ENCODE measurements at places on chromosomes 6 and 20. TPM values are rescaled to one million over a fixed set of nuclear protein-coding genes. Genes with fewer than 3 reads are reported as not detected.

GRCh38 chr6:5028921-5029320, 25.1 kb upstream of the RPP40 start:
- DNase-seq, result no peak

GRCh38 chr6:19841181-19841580, 4.0 kb downstream of the ID4 start:
- peak; percentile 24 for DNase-seq

- DNase-seq, result no peak
Observed at GRCh38 chr6:36333931-36334725, 2.6 kb downstream of the BNIP5 start.

- no peak for DNase-seq
Observed at GRCh38 chr20:63454731-63455567, 17.5 kb downstream of the KCNQ2 start.

DNA sequence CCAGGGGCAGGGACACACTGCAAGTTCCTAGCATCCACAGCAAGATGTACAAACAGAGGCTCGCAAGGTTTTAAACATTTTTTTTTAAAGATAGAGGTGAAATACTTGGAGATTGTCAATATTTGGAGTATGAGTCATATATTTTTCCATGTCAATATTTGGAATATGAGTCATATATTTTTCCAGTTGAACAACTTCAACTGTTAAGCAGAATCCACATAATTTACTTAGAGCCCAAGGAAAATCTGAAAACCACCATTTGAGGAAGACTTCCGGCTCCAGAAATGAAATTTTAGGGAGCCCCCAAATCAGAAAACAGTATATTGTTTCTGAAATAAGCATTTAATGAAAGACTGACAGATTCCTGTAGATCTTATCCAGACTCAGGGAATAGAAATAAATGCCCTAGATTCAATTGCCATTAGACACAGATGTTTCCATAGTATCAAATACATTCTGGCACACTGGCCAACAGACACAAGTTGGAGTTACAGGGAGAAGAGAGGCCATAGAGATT, 51.6 kb upstream of the FAM184A start:
- DNase-seq, result no peak

GRCh38 chr6:30264743-30265142, 51.5 kb upstream of the TRIM26 start:
- no peak for DNase-seq

GRCh38 chr6:159067334-159067733, 22.5 kb upstream of the TAGAP start:
- no peak for DNase-seq

DNA sequence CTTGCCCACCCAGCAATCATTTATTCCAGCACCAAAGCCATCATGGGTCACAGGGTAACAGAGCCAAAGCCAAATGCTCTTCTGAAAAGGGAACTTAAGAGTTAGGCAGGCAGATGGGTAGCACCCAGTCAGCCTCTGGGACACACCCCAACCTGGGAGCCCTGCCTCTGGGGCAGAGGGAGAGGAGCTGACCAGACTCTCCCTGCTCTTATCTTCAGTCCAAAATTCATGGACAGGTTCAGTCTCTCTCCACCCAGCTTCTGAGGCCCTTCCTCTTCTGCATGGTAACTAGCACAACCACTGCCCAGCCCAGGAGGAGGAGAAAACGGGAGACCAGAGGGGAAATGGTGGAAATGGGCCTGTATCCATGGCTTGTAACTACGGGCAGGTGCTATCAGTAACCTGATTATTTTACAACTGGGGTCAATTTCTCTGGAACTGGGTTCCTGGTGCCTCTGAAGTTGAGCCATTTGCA, 105.4 kb downstream of the NOL4L start:
- DNase-seq, result no peak

- no peak for DNase-seq
Observed at GRCh38 chr6:158569036-158569435, 9.1 kb downstream of the TMEM181 start.

DNA sequence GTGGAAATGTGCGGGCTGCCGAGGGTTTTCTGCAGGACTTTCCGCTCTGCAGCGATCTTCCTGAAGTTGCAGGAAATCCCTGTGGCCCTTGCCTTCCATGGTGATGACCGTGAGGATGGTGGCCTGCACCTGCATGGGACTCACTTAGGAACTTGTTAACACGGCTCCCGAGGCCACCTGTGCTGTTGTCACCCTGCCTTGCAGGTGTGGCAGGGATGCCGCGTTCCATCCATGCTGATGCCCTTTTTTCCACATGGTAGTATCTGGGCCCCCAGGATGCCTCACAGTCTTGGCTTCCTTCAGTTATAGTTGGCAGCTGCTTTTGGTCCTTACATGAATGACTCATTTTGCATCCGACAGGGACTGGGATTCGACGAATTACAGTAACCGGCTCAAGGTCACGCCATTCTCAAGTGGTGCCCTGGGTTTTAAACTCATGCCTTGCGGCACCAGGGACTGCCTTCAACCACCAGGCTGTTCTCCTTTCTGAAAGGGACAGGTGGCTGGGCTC, 37.2 kb downstream of the SYNJ2 start:
- no peak for DNase-seq

DNA sequence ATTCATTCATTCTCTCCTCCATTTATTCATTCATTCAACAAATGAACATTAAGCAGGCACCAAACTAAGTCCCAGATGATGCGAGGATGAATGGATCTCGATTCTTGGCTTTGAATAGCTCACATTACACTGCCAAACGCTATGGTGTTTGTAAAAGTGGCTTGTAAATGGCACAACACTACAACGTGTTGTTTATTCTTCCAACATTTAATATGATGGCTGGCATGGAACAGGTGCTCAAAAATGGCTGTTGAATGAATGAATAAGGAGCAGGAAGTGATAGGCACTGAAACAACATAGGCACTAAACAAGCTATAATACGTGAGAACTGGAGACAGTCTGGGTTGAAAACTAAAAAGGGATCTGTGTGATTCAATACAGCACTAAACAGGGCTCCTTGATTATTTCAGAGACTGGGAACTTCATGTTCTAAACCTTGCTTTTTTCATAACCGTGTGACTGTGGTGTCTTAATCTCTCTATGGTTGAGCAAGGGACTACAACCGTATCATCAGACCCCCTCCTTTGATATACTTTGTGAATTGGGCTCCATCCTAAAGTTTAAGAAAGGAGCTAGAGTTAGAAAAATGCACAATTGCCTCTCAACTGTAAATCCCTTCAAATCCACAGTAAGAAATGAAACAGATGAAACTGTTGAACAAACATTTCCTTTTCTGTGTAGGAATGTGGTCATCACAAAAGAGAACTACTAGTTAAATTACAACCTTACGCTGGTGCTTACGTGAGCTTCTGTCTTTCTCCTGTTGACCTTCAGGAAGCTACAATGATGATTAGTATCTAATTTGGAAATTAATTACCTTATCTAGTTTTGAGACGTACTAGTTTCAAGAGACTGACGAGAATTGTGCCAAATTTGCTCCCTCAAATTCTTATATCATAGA, 16.9 kb upstream of the SLC16A10 start:
- DNase-seq, result no peak

DNA sequence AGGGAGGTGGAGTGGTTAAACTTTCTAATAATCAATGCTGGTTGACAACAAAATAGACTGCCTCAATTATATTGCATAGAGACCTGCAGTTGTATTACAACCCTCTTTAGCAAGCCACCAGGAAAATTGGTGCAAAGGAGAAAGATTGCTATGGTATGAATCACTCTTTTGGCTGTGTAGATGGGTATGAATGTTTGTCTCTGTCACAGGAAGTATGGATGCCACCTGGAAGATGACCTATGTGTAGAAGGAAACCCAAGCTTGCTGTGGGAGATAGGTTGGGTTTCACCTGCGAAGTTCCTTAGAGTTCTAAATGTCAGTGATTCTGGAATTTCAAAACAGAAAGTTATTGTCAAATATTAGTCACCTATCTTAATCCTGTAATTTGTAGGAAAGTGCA, 134.6 kb downstream of the SOBP start:
- DNase-seq, result no peak

DNA sequence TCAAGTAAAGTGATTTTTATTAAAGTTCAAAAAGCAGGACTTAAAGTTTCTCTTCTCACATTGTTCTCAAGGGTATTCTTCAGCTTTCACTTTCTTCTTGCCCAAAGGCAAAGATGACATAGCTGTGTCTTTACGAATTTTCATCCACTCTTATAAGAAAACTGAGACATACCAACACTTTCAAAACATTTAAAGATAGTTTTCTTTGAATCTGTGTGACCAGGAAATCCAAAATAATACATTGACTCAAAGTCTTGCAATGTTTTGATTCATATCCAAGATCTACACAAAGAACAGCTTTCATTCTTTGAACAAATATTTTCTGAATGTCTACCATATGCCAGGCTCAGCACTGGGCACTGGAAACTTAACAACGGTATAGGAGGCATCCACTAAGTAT, 117.9 kb downstream of the SIM1 start:
- DNase-seq, result no peak

F13A1 gene
- total RNA-seq, result 43.3 TPM

SEC63 gene
- 47.1 TPM for total RNA-seq

C6orf141 gene
- total RNA-seq, result 7.4 TPM

CST2 gene
- not detected for total RNA-seq

RWDD2A gene
- 5.8 TPM for total RNA-seq

RIMS4 gene
- 4.3 TPM for total RNA-seq

WFDC2 gene
- total RNA-seq, result 128 TPM

OOEP gene
- total RNA-seq, result not detected

OGFRL1 gene
- total RNA-seq, result 21.1 TPM

SAMD5 gene
- 8.9 TPM for total RNA-seq

Measured in thyroid gland (tissue), 4 donors.